ENCODE measurements at places on chromosomes 5 and 9. TPM values are rescaled to one million over a fixed set of nuclear protein-coding genes. Genes with fewer than 3 reads are reported as not detected.

DNA sequence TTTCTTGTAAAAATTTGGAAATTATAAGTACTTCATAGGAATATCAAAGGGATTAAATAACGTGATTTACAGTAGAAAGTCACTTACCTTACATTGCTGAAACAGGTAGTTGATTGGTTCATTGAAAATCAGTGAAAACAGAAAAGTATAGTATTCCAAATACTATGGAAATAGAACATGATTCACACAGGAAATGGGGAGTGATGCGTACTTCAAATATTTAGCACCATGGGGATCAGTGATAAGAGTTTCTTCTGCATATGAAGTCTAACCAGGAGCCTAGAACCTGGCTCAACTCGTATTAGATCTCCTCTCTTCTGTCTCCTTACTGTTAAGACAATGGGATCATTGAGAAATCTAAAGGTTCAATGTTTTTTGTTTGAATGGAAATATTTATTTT, 133.3 kb downstream of the FAM174A start:
- no peak for DNase-seq

SYK gene
- 13.2 TPM for total RNA-seq

SLC9A3 gene
- total RNA-seq, result 0.71 TPM

- peak; percentile 76 for DNase-seq
Observed at GRCh38 chr9:137430723-137431415, 7.7 kb downstream of the NOXA1 start.

IFNE gene
- not detected for total RNA-seq

GRCh38 chr9:14985419-14985818, 75.2 kb upstream of the FREM1 start:
- no peak for DNase-seq

Data from posterior vena cava (tissue), 2 donors.